ENCODE measurements at places on chromosomes 3 and 15. TPM values are rescaled to one million over a fixed set of nuclear protein-coding genes. Genes with fewer than 3 reads are reported as not detected.

Gene MAN2C1
- 471 TPM for total RNA-seq

Gene COPB2
- 67.4 TPM for total RNA-seq

DNA sequence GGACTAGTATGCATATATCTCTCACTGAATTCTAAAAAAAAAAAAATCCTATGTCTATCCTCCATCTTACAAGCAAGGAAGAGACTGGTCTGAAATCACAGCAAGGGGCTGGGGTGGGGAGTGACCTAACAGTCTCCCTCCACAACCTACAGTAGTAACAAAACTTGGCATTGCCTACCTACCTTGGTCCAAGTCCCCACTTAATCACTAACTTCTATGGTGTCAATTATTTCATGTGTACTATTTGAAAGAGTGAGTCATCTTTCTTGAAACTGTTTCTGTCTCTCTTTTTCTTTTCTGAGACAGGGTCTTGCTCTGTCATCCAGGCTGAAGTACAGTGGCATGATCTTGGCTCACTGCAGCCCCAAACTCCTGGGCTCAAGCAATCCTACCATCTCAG, 36.8 kb downstream of the CHAC1 start:
- no peak overlapping the region for H3K27ac ChIP-seq
- H3K4me3 ChIP-seq, result no peak overlapping the region
- DNase-seq, result no peak
- H3K36me3 ChIP-seq, result peaks cover 18% of the 10 kb centered on the region

DNA sequence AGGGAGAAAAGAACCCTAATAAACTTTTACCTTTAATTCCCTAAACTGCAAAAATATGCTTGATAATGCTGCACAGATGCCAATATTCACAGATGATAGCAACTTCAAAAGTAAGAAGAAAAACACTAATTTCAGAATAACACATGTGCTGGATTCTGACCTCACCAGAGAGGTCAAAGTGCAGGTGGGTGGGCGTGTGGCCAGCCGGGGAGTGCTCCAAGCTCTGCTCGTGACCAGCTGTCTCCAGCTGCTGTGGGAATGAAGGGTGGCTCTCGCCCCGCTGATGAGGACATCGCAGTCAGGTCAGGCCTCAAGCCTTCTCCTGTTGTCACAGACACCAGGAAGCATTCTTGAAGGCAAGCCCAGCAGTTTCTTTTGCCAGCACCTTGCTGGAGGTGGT, 57.1 kb downstream of the ADAMTS17 start:
- H3K4me1 ChIP-seq, result peaks cover 3% of the 10 kb centered on the region
- H3K27ac ChIP-seq, result no peak overlapping the region
- no peak overlapping the region for H3K4me3 ChIP-seq
- no peaks in the 10 kb centered on the region for H3K36me3 ChIP-seq
- no peaks in the 10 kb centered on the region for H3K27me3 ChIP-seq
- no peak for DNase-seq

GRCh38 chr3:124981472-124981871, 46.9 kb upstream of the MUC13 start:
- peaks cover 23% of the 10 kb centered on the region for H3K36me3 ChIP-seq
- no peak overlapping the region for H3K4me3 ChIP-seq
- peaks cover 5% of the 10 kb centered on the region for H3K4me1 ChIP-seq
- no peak overlapping the region for H3K27ac ChIP-seq

DNA sequence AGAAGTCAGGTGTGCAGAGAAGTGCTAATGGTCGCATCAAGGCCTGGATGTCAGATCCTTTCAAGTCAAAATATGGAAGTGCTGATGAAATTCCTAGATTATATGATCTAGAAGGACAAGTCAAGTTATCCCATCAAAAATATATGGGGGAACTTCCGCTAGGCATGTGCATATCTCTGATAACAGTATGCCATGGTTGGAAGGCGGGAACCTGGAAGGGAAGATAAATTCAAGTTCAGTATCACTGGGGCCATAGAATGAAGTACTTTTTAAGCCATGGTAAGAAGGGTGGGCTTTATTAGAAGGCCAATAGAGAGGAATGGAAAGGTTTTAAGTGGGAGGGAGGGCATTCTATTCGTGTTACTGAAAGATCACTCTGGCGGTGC, 38.3 kb downstream of the MITF start:
- H3K4me1 ChIP-seq, result peaks cover 5% of the 10 kb centered on the region
- H3K27ac ChIP-seq, result no peak overlapping the region
- no peaks in the 10 kb centered on the region for H3K27me3 ChIP-seq
- no peaks in the 10 kb centered on the region for H3K36me3 ChIP-seq
- DNase-seq, result no peak

- no peaks in the 10 kb centered on the region for H3K27me3 ChIP-seq
- H3K27ac ChIP-seq, result no peak overlapping the region
- H3K4me3 ChIP-seq, result peak overlapping the region; percentile 70
- H3K4me1 ChIP-seq, result peaks cover 11% of the 10 kb centered on the region
- DNase-seq, result no peak
- H3K36me3 ChIP-seq, result no peaks in the 10 kb centered on the region
These were observed 77.8 kb upstream of the HES1 start for GRCh38 chr3:194058189-194058571.

DNA sequence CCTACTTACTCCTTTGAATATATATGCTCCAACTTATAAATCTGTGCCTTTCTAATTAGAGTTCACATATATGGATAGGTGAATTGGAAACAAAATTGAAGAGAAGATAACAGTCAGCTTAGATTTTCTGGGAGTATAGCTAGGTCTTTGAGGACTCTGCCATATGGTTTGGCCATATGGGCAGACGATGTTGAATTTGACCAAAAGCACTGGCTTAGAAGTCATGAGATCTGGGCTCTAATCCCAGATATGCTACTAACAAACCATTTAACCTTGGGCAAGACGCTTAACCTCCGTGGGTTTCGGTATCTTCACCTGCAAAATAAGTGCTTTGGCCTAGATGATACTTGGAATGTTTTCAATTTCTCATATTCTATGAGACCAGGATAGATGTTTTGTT, 154.1 kb downstream of the LSAMP start:
- no peak overlapping the region for H3K27ac ChIP-seq
- H3K27me3 ChIP-seq, result no peaks in the 10 kb centered on the region
- no peaks in the 10 kb centered on the region for H3K36me3 ChIP-seq
- DNase-seq, result no peak
- no peaks in the 10 kb centered on the region for H3K4me1 ChIP-seq

- H3K36me3 ChIP-seq, result no peaks in the 10 kb centered on the region
- no peak overlapping the region for H3K4me3 ChIP-seq
- DNase-seq, result no peak
- no peaks in the 10 kb centered on the region for H3K27me3 ChIP-seq
- H3K27ac ChIP-seq, result no peak overlapping the region
These were observed 582.2 kb upstream of the PPP2R3A start for GRCh38 chr3:135383301-135383700.

DNA sequence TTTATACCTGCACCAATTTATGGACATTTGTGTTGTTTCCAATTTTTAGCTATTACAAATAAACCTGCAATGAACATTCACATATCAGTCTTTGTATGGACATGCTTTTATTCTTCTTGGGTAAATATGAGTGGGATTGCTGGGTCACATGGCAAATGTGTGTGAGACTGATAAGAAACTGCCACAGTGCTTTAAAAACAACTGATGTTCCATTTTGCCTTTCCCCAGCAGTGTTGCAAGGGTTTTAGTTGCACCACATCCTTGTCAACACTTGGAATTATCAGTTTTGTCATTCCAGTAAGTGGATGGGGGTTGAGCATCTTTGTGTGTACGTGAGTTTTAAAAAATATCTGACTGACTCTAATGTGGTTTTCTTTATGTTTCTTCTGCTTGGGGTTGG, 191.2 kb downstream of the PLCL2 start:
- H3K27me3 ChIP-seq, result no peaks in the 10 kb centered on the region
- no peak overlapping the region for H3K4me3 ChIP-seq
- H3K4me1 ChIP-seq, result peaks cover 19% of the 10 kb centered on the region
- no peaks in the 10 kb centered on the region for H3K36me3 ChIP-seq
- no peak overlapping the region for H3K27ac ChIP-seq
- no peak for DNase-seq

DNA sequence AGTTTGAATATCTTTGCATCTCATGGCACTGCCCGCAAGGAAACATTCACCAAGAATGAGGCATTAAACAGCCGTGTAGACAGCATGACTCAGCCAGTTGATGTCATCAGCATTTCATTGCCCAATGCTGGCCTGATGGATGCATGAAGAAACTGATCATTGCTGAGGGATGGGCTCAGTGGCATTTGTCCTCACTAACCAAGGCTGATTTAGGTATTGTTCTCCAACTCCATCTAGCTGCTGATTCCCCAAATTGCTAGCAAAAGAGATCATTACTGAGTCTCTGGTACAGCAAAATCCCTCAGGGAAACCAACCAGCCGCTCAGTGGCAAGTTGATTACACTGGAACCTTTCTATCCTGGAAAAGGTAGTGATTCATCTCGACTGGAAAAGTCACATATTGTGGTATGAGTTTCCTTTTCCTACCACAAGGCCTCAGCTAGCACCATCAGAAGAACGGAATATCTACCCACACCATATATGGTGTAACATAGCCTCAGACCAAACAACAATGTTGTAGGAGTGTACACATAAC, 186.5 kb upstream of the GAP43 start:
- DNase-seq, result peak; percentile 2
- H3K36me3 ChIP-seq, result no peaks in the 10 kb centered on the region
- H3K27ac ChIP-seq, result no peak overlapping the region
- no peaks in the 10 kb centered on the region for H3K4me1 ChIP-seq
- no peaks in the 10 kb centered on the region for H3K27me3 ChIP-seq
- no peak overlapping the region for H3K4me3 ChIP-seq

GRCh38 chr3:134615743-134616142, 35.1 kb downstream of the KY start:
- H3K4me1 ChIP-seq, result no peaks in the 10 kb centered on the region
- H3K4me3 ChIP-seq, result no peak overlapping the region
- H3K27ac ChIP-seq, result no peak overlapping the region
- no peaks in the 10 kb centered on the region for H3K36me3 ChIP-seq
- no peaks in the 10 kb centered on the region for H3K27me3 ChIP-seq

DNA sequence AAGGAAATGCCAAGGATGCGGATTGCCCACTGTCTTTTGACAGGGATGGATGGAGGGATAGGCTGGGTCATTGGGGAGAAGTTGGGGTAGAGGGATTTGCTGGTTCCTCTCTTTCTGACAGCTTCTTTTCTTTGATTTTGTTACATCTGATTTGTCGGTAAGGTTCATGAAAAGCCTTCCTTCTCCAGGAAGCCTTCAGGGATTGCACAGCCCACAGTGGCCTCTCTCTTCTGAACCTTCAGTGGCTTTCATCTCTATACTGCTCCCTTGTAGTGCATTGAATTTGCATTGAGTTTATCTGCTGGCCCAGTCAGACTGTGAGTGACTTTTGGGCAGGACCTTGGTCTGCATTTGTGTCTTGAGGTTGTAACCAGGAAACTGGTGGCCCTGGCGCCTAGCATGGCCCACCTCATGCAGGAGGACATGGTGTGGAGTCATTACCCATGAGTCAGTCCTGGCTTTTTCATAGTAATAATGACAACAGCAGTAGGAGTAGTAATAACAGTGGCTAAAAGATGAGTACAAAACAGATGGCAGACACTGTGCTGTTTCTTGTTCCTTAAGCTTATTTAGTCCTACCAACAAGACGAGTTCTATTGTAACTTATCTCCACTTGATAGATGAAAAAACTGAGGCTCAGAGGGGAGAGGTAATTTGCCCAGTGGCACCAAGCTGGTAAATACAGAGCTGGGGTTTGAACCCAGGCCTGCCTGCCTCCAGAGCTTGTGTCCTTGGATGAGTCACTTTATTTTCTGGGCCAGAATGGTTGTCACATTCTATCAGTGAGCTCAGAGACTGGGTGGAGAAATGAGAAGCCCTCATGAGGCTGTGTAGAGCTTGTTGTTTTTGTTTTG, 28.4 kb downstream of the SMAD6 start:
- H3K27ac ChIP-seq, result peak overlapping the region; percentile 89
- H3K4me3 ChIP-seq, result peak overlapping the region; percentile 64
- no peaks in the 10 kb centered on the region for H3K27me3 ChIP-seq
- H3K4me1 ChIP-seq, result peaks cover 87% of the 10 kb centered on the region
- no peak for DNase-seq
- no peaks in the 10 kb centered on the region for H3K36me3 ChIP-seq

- H3K27me3 ChIP-seq, result no peaks in the 10 kb centered on the region
- H3K4me1 ChIP-seq, result peaks cover 25% of the 10 kb centered on the region
- peak overlapping the region; percentile 82 for H3K4me3 ChIP-seq
- no peak for DNase-seq
- H3K36me3 ChIP-seq, result no peaks in the 10 kb centered on the region
- H3K27ac ChIP-seq, result no peak overlapping the region
These were observed 1.4 kb upstream of the ZNF710 start for GRCh38 chr15:89999676-90000185.

DNA sequence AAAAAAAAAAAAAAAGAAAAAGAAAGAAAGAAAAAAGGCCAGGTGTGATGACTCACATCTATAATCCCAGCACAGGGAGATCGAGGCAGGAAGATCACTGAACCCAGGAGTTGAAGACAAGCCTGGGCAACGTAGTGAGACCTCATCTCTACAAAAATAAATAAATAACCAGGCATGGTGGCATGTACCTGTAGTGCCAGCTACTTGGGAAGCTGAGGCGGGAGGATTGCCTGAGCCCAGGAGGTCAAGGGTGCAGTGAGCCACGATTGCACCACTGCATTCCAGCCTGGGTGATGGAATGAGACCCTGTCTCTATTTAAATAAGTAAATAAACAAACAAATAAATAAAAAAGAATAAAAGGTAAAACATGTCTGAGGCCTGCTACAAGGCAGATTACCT, 39.3 kb upstream of the LACTB start:
- DNase-seq, result no peak
- H3K36me3 ChIP-seq, result no peaks in the 10 kb centered on the region
- H3K27ac ChIP-seq, result no peak overlapping the region
- no peak overlapping the region for H3K4me3 ChIP-seq

Measured in thoracic aorta (tissue), 2 donors.